Activated naive CD4-positive, alpha-beta T cell (primary cell): ENCODE measurements at places on chromosomes 12 and 14.

- DNase-seq, result no peak
Observed at GRCh38 chr14:33555710-33556350, 395.0 kb downstream of the EGLN3 start.

DNA sequence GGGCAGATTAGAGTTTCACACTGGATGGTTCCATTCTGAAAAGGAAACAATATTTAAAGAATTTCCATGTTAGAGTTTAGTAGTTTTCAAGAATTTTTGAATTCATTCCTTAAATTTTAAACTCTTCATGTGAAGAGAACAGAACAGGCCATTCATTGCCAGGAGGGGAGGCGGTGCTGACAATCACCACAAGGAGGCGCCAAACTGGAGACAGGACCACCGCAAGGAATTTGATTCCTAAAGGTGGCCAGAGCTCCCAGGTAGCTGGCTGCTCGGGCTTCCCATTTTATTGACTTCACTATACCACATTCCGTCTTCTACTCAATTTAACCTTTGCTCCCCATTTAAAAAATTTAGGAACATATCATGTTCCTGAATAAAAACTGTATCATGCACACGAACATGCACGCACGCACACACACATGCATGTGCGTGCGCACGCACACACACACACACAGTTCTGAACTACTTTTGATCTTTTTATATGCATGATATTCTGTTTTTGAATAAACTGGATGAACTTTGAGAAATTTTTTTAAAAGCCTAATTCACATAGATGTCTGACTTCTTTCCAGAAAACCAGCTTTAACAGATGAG, 101.2 kb downstream of the NELL2 start:
- peak; percentile 30 for DNase-seq

DNA sequence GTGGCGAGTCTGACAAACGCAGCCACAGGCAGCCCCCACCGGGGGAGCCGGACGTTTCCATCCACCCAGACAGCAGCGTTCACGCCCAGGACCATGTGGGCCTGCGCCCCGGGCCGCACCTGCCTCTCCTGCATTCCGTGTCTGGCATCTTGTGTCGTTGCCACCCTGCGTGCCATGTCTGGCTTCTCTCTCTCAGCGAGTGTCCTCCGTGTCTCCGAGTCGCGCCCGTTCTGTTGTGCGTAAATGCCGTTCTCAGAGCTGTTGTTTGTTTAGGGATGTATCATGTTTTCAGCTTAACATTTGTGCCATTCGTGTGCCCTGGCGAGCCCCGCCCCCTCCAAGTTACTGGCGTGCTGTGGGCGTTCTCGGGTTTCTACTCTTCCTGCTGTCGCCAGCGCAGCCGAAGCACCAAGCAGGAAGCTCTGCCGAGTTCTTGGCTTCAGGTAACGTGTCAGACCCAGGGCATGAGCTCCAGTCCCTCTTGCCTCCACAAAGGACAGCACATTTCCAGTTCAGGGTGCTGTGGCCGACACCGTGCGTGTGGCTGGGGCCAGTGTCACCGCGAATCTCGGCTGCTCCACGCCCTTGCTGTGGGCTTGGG, 34.6 kb downstream of the NOC4L start:
- DNase-seq, result no peak

GRCh38 chr12:93879476-93880421, 202.6 kb downstream of the CRADD start:
- DNase-seq, result no peak

GRCh38 chr12:98612696-98613334, 19.3 kb downstream of the SLC25A3 start:
- DNase-seq, result no peak

DNA sequence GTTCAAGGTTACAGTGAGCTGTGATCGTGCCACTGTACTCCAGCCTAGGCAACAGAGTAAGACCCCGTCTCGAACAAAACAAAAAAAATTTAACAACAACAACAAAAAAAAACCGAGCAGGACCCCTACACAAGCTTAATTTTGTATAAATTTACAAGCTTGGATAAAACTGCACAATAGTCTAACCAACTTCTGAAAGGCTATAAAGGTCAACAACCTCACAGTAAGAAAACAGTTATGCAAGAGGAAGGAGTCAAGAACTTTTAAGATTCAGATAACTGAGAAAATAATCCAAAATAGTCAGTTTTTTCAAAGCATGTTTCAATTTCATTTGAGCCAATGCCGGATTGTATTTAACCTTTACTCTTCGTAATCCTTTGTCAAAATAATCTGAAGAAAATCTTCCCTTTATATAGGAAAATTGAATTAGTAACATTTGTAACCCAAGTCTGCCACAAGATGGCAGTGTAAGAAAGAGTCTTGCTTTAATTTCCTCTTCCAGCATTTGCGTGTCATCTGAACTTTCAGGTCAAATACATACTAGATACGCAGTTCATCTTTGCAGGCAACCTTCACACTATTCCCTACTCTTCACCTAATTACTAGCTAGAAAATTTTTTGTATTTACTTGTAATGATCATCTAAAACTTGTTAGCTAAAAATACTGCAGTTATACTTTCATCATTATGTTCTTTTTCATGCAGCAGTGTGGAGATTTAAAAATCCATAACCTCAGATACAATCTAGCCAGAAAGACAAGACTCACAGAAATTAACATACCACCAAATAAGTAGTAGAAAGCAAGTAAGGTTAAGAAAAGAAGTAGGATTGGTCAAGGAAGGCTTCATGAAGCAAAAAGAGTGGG, 5.8 kb downstream of the CCNB1IP1 start:
- DNase-seq, result no peak

DNA sequence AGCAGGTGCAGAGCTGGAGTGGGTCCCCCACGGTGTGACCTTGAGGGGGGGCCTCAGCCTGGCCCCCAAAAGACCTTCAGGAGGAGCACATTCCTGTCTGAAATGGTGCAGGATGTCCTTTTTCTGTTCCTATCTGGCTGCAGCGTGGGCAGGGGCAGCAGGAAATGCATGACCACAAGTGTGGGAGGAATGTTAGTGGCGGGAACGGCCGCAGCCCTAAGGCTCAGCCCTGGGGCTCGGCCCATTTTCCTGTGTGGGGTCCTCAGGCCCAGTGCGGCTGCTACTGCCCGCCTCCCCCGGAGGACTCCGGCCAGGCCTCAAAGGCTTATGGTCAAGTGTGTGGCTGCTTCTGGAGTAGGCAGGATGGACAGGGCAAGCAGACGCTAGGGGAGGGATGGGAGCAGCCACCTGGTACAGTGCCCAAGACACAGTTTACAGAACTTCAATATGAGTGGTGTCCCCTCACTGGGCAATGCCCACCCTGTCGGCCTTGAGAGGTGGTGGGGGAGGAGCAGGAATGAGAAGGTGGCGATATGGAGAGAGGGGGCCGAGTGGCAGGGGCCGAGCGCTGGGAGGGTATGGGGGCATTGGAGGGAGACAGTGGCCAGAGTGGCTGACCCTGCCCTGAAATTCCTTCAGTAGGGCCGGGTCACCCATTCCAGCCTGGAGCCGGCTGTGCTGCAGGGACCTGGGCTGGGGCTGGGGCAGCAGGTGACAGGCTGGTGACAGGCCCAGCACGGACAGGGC, 137.4 kb downstream of the CALM1 start:
- no peak for DNase-seq

DNA sequence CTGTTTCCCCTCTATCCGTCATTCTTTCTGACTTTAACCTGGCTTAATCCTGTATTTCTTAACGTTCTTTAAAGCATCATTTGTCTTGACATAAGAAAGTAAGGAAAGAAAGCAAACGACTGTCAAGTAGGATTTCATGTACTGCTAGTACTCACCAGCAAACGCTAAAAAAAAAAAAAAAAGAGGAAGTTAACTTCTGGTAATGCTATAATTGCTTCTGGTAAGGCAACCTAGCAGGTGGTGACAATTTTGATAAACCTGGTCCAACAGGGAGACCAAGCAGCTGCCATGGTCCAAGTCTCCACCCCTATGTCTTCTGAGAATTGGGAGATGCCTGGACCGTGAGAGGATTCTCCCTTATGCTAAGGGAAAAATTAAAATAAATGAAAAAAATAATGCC, 306.6 kb downstream of the DAD1 start:
- DNase-seq, result no peak

- DNase-seq, result no peak
Observed at GRCh38 chr14:106129274-106129673, 602.9 kb downstream of the TMEM121 start.

DNA sequence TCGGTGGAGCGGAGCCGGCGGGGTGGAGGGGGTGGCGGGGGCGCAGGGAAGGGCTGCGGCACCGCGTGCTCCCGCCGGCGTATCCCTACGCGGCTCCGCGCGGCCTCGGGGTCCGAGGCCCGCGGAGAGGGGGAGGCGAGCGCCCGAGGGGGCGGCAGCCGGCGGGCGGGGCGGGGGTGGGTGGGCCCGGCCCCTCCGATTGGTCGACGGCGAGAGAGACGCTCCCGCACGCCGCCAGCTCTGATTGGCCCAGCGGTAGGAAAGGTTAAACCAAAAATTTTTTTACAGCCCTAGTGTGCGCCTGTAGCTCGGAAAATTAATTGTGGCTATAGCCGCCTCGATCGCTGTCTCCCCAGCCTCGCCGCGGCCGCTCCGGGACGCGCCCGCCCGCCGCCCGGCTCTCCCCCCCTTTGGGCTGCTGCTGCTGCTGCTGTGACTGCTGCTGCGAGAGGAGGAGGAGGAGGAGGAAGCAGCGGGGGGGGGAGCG, at the start of gene FOXG1:
FOXG1 (plus strand) TSS at position 319 of the 487 bp plus-strand sequence. CDS start 493 bp downstream, outside the sequence.
- no peak for DNase-seq

DNA sequence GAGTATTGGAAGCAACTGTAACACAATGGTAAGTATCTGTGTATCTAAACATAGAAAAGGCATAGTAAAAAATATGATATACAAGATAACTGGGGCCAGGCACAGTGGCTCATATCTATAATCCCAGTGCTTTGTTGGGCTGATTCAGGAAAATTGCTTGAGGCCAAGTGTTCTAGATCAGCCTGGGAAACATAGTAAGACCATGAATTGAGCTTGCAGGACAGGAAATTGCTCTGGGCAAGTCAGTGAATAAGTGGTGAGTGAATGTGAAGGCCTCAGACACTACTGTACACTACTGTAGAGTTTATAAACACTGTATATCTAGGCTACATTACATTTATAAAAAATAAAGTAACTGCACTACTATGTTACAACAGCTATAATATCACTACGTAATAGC, 75.2 kb downstream of the GPR135 start:
- DNase-seq, result no peak

DNA sequence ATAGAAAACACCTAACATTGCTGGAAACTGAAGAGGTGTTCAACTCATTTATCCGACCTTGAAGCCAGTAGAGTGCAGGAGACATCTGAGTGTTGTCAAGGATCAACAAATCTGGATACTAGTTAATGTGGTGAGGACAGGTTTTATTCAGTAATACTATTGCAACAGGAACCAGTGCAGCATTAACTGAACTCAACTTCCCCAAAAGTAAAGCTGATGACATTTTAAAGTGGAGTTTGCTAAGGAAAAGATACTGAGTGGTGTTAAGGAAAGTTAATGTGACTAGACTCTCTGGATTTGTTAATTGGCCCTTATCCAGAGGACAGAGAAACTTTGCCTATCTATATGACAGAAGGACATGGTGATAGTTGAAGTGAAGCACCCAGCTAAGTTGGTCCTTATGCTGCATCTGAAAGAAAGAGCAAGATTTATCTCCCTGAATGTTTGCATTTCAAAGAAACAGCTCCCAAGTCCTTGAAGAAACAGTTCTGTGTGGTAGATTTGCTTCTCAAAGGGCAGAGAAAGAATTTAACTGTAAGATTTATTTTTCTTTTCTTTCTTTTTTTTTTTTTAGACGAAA, 1.2 kb upstream of the CLEC7A start:
- no peak for DNase-seq

DNA sequence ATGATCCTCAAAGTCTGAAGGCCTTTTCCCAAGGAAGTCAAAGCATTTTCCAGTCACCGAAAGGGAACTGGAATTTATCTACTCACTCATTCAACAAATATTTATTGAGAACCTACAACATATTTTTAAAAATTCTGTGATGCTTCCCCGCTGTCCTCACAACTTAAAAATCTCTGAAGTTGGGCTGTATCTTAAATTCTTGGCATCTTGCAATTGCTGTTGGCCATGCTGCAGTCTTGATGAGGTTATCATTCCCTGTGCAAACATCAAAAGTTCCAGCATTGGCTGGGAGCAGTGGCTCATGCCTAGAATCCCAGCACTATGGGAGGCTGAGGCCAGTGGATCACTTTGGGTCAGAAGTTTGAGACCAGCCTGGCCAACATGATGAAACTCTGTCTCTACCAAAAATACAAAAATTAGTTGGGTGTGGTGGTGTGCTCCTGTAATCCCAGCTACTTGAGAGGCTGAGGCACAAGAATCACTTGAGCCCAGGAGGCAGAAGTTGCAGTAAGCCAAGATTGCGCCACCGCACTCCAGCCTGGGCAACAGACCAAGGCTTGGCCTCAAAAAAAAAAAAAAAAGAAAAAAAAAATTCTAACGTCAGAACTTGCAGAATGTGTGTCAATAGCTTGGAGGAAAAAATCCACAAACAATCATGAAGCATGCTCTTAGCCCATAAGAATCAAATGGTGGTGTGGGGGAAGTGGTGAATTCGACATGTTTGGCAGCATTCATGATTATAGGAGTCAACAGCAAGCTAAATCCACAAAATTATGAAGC, 34.9 kb downstream of the CCDC177 start:
- no peak for DNase-seq

GRCh38 chr12:56864318-56864717, 69.9 kb downstream of the SDR9C7 start:
- no peak for DNase-seq

DNA sequence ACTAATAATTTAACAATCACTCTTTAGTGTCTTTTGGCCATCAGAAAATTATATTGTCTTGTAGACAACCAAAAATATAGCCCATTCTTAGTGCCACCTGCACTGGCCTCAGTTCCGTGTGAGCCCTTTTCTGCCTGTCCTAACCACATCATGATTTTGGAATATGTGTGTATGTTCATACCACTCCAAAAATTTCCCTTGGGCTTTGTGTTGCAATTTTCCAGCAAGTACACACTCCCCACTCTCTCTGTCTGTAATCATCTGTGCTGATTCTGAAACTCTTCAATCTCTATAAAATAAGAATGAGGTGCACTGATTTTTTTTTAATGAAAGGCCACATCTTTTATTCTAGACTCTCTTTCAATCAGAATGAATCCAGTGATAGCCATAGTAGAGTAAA, 196.0 kb downstream of the PIK3C2G start:
- DNase-seq, result no peak
